ENCODE measurements at places on chromosomes 12 and 14. TPM values are rescaled to one million over a fixed set of nuclear protein-coding genes. Genes with fewer than 3 reads are reported as not detected.

COL2A1 gene
- total RNA-seq = not detected

ASCL1 gene
- not detected for total RNA-seq

MYBPC1 gene
- not detected for total RNA-seq

DNA sequence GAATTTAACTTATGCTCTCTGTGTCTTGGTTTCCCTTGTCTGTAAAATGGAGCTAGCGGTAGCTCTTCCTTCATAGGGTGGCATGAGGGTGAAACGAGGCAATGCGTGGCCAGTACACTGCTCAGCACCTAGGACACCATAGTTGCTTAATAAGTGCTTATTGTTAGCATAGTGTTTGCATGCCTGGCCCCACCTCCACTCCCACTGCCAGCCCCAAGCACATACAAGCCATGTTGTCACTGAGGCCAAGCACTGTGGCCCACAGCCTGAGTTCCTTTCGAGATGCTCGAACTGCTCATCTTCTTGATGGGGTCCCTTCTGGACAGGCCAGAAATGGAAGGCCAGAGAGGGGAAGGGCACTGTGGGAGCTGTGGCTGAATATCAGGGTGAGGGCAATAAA, 839 bp downstream of the FICD start:
- peak overlapping the region; percentile 70 for H3K4me3 ChIP-seq
- no peak for DNase-seq
- H3K36me3 ChIP-seq = peaks cover 18% of the 10 kb centered on the region
- H3K27ac ChIP-seq = peak overlapping the region; percentile 78
- peaks cover 19% of the 10 kb centered on the region for H3K4me1 ChIP-seq

- H3K27ac ChIP-seq = no peak overlapping the region
- peaks cover 60% of the 10 kb centered on the region for H3K4me1 ChIP-seq
- no peak overlapping the region for H3K4me3 ChIP-seq
- H3K36me3 ChIP-seq = no peaks in the 10 kb centered on the region
- DNase-seq = no peak
These were observed 223.9 kb downstream of the MED13L start for GRCh38 chr12:116053479-116054200.

GRCh38 chr14:95069547-95069946, 87.8 kb downstream of the DICER1 start:
- H3K27ac ChIP-seq = no peak overlapping the region
- H3K27me3 ChIP-seq = peaks cover 40% of the 10 kb centered on the region
- H3K4me1 ChIP-seq = no peaks in the 10 kb centered on the region
- no peak for DNase-seq
- no peak overlapping the region for H3K4me3 ChIP-seq
- H3K36me3 ChIP-seq = no peaks in the 10 kb centered on the region

- H3K27ac ChIP-seq = no peak overlapping the region
- H3K27me3 ChIP-seq = no peaks in the 10 kb centered on the region
- H3K36me3 ChIP-seq = no peaks in the 10 kb centered on the region
- no peaks in the 10 kb centered on the region for H3K4me1 ChIP-seq
- DNase-seq = no peak
These were observed 39.4 kb downstream of the MIPOL1 start for GRCh38 chr14:37237094-37237493.

Data from esophagus squamous epithelium (tissue), 5 donors.